ENCODE measurements at places on chromosomes 6 and 20.

- no peak for DNase-seq
Measured at GRCh38 chr6:159307246-159307790, 138.1 kb downstream of the FNDC1 start.

GRCh38 chr20:420166-420620 lies 12.1 kb downstream of the RBCK1 start:
- DNase-seq = no peak

- DNase-seq = no peak
Measured at GRCh38 chr20:59044295-59044694, 1.7 kb upstream of the PRELID3B start.

DNA sequence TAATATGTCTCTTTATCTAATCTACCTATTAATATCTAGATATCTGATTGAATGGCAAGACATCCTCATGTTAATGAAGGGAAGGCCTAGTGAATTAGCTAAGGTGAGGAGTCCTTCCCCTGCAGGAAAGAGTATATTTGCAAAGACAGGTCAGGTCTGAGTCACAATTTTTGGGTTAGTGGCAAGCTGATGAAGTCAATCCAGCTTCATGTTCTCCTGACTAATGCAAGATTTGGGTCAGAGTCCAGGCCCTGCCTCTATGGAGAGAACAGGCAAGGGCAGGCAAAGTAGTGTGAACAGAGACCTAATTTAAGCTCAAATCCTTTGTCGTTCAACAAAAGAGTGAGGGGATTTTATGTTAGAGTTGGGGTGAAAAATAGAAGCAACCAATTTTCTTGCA lies 496.7 kb downstream of the BMP2 start:
- no peak for DNase-seq

GRCh38 chr6:110357664-110358552 lies at the start of gene METTL24:
METTL24 (minus strand) TSS chr6:110358349; CDS start chr6:110358272, 77 bp downstream.
- DNase-seq = no peak

DNA sequence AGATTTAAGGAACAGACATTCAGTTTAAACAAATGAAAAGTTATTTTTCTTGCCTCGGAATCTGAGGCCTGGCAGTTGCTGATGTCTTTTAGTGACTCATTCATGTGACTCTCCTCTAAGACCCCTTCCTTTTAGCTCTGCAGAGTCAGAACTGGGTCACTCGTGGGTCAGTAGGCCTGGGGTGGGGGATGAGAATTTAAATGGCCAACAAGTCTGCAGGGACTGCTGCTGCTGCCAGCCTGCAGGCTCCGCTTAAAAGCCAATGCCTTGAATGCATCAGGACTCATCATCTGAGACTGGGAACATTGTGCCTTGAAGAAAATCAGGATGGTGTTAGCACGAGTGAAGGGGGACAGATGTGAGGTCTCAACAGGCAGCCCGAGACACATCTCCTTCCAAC lies 404.3 kb downstream of the CDH26 start:
- no peak for DNase-seq

DNA sequence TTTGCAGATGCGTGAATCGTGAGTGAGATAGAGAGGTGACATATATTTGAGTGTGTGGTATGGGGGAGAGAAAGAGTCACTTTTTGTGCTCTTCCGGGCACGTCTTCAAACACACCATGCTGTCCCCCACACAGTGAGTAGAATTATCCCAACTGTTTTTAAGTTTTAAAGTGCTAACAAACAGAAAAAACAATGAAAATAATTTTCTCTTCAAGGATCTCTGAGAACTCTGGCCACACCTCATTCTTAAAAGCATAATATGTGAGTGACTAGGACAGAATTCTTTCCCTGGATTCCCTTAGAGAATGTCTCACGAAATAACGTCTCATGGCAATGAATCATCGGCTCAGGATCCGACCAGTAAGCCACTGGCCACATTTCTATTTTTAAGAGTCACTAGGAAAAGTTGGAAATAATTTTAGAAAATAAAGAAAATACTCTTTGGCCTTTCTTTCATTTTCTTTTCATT lies 235.7 kb upstream of the ZNF217 start:
- DNase-seq = peak; percentile 87

DNA sequence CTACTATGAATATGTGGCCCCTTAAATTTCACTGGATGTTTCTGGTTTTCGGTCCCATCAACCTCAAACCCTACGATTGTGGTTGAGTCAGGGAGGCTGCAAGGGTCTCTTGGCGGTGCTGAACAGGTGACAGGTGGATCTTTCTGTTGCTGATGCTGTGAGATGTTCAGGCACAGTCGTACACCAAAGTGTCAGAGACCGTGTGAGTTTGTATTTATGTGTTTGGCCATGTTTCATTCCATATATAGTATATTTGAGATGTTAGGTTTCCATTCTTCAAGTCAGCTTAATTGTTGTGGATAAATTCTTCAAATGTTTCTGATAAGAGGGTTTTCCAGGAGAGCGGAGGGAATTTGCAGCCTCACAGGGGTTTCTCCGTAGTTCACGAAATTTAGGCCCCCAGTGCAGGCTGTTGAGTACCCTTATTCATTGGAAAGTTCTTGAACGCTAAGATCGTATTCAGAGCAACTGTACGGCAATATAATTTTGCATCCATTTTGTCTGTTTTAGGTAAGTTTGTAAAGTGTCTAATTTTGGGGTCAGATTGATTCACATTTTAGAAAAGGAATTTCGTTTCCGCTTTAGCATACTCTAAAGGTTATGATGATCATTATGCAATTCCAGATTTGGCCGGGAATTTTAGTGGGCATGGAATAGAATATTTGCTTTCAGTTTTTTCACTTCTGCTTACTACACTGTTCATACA lies 1.2 kb downstream of the TAB2 start:
- no peak for DNase-seq

GRCh38 chr6:35068644-35069043 lies 72.5 kb downstream of the TCP11 start:
- no peak for DNase-seq

DNA sequence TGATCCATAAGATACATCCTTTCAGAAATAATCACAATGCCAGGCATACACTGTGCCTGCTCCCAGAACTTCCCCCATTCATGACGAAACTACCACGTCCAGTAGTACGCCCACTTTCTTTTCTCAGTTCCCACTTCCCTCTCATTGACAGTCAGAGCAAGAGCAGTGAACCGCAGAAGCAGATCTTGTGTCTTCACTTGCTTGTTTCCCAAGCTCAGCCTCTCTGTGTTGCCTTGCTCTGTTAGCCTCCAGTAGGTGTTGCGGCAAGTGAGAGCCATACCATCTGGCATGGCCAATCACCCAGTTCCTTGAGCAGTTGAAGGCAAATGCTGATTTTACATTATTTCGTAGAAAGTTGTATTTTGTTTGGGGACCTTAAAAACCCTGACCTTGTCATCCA lies 11.7 kb downstream of the UST start:
- DNase-seq = no peak

DNA sequence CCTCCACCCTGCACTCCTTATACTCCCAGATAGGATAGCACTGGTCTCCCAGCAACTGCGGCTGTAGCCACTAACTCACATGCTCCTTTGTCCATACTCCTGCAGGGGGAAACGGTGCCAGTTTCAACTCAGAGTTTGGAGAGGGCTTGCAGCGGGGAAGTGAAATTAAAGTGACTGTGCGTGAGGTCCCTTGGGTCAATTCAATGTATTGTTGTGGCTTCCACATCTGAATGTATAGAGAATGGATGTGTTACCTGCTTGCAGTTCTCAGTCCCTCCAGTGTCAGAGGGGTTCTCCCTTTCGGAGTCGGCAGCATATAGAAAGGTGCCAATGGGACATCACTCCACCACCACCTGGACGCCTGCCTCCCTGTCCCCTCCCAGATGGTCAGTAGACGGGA lies 93.6 kb upstream of the CNKSR3 start:
- no peak for DNase-seq

GRCh38 chr6:83073615-83074014 lies 6.1 kb downstream of the DOP1A start:
- DNase-seq = no peak

DNA sequence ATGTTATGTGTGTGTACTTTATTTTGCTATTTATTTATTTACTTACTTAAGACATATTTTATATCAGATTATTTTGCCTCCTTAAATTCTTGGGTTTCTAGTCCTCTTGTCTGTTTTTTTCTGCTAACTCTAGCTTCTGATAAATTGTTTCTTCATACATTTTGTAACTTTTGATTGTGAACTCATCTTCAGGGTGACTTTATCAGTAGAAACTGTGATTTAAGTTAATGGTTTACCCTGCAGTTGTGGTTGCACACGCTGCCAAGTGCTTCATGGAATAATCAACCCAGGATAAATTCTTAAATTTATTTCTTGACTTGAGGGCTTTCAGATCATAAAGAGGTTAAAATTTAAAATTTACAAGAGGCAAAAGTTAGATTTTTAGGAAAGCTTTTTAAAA lies 173.3 kb downstream of the CENPW start:
- DNase-seq = no peak

DNA sequence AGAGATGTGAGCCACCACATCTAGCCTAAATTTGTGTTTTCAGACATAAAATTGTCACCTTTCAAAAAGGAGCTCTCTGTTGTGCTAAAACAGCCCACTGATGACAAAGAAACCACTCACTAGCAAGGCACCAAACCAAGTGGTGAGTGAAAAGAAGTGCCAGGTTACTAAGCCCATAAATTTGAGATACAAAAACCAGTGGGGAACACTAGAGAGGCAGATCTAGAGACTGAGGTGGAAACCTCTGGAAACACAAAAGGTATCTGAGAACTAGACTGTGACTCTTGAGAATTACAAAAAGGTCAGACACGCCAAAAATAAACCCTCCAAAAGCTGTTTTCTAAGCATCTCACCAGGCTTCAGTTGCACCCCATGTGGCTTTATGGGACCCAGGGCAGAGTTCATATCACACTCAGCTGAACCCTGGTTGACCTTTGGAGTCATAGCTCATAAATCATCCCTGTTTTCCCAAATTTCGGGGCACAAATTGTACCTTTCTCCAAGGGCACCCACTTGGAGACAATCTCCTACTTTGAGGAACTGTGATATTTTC lies 24.2 kb downstream of the SAMD3 start:
- no peak for DNase-seq

- DNase-seq = no peak
Measured at GRCh38 chr20:63133481-63134091, 82.3 kb downstream of the YTHDF1 start.

DNA sequence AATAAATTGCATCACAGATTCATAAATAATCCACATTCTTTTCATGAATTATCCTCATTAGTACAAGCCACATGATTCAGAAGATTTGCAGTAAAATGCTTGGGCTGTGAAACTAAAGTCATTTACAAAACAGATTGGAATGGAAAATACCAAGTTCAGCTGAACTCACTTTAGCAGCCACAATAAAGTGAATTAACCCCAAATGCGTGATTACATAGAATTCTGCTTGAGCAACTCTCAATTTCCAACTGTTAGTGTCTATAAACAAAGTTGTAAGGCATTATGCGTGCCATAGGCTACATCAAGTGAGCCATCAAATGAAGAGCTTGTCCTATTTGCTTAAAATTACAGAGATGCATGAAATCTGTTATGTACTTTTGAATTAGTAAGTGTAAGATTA lies 60.4 kb upstream of the GFRAL start:
- no peak for DNase-seq

- DNase-seq = no peak
Measured at GRCh38 chr6:163761481-163761880, 347.0 kb downstream of the QKI start.

DNA sequence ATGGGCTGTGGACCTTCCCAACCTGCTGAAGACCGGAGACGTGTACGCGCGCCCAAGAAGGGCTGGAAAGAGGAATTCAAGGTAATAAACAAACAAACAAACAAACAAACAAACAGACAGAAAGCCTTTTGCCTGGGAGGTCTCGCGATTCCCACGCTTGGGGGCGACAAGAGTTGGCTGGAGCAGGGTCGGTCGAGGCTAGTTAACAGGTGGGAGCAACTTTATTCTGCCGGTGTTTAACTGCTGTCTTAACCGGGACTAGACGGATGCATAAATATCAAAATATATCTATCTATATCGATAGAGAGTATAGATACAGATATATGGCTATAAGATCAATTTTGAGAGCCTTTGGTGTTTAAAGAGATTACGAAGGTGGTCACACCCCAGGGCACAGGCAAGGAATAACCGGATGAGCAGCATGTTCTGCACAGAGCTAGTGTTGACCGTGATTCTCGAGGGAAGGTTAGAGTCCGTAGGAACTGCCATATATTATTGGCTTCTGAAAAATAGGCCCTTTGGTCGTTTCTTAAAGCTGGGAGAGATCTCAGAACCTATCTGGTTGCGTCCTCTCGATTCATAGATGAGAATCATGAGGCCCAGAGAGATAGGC lies 514 bp downstream of the STMND1 start:
- DNase-seq = no peak

DNA sequence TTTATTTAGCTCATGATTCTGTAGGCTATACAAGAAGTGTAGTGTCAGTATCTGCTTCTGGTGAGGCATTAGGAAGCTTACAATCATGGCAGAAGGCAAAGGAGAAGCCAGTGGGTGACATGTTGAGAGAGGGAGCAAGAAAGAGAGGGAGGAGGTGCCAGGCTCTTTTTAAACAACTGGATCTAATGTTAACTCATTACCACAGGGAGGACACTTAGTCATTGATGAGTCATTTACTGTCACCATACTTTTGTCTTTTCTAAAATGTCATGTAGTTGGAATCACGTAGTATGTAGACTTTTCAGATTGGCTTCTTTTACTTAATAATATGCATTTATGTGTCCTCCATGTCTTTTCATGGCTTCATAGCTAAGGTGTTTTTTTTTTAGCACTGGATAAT lies 58.1 kb downstream of the NUS1 start:
- no peak for DNase-seq

Data from AG04450 (cell line).